ENCODE measurements at places on chromosomes 2 and 18.
A peak's percentile ranks its signal among the peaks of the same experiment; 100 is the strongest.

DNA sequence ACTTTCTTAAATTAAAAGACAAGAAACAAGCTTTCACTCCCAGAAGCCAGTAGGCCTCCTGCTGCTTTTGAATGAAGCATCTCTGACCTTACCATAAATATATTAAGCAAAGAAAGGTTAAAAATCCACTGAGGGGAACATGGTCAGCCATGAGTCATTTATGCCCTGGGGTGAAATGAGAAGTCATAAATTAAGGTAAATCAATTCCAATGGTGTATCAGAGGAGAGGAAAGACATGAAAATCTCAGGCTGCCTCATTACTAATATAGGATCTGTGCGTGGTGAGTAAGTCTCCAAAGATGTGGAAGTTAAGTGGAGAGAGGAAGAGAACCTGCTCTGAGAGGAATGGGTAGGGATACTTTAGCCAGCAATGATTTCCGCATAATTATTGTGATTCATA lies 292.3 kb upstream of the CHAC2 start:
- DNase-seq: no peak

- DNase-seq: no peak
Measured at GRCh38 chr2:2757764-2758163, 426.7 kb upstream of the MYT1L start.

DNA sequence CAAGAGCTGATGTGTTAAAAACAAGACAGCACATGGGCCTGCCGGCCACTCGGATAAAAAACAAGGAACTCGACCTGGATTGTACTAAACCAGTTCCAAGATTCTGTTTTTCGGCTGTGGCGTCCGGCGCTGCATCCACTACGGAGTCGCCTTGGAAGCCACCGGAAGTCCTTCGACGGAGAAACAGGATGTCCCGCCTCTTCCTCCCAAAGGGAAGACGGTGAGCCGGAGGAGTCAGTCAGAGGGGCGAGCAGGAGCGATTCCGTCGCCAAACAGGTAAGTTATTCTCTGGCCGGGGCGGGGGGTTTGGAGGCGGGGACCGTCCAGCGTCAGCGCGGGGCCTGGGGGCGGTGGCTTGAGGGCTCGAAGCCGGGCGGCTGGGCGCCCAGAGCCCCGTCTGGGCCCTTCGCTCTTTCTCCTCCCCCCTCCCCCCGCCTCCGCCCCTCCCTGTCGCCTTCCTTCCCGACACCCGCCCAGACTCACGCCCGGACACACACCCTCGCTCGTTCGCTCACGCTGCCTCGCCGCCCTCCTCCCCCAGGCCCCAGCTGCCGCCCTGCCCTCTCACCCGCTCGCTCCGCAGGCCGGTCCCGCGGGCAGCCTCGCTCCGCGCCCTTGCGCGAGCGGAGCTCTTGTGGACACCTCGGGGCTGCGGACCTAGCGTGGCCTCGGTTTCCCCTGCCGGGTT lies at the start of gene ZNF407:
TSS of gene ZNF407 (plus strand) at position 209 of the 688 bp plus-strand sequence. CDS start 33,150 bp downstream, outside the sequence.
- DNase-seq: peak; percentile 97

DNA sequence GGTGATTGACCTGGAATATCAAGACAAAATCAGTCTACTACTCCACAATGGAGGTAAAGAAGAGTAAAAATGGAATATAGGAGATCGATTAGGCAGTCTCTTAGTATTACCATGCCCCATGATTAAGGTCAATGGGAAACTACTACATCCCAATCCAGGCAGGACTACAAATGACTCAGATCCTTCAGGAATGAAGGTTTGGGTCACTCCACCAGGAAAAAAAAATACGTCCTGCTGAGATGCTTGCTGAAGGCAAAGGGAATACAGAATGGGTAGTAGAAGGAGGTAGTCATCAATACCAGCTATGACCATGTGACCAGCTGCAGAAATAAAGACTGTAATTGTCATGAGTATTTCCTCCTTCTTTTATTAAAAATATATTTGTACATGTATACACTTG lies 103.4 kb upstream of the NPAS2 start:
- no peak for DNase-seq

GRCh38 chr18:3354506-3354905 lies 92.6 kb downstream of the MYL12B start:
- no peak for DNase-seq

GRCh38 chr2:95357717-95358280 lies 44.7 kb upstream of the FAHD2A start:
- no peak for DNase-seq

GRCh38 chr2:146366276-146366675 lies 1478.6 kb upstream of the ACVR2A start:
- DNase-seq: no peak

DNA sequence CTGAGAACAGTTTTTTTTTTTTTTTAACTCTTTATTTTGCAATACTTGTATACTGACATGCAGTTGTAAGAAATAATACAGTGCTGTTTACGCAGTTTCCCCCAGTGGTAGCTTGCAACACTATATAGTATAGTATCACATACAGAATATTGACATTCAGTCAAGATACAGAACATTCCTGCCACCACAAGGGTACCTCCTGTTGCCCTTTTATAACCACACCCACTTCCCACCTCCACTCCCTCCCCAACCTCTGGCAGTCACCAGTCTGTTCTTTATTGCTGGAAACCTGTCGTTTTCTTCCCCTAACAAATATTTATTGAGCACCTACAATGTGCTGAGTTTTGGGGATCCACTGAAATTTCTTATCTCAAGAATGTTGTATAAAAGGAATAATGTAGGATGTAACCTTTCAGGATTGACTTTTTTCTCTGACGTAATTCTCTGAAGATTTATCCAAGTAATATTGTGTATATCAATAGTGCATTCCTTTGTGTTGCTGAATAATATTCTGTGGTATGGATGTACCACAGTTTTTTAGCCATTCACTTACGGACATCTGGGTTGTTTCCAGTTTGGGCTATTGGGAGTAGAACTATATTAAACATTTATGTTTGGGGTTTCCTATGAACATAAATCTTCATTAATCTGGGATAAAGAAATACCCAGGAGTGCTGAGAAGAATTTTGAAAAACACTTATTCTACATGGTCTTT lies 51.4 kb upstream of the EML6 start:
- no peak for DNase-seq

- no peak for DNase-seq
Measured at GRCh38 chr2:20490300-20491181, 43.7 kb downstream of the RHOB start.

Data from NCI-H1417 treated with DMSO at 0.1 percent for 48 hours (cell line).